ENCODE measurements at places on chromosomes 3 and 15.

GRCh38 chr3:17469520-17469919, 272.9 kb downstream of the TBC1D5 start:
- no peak for DNase-seq

GRCh38 chr3:64103131-64103530, 79.8 kb upstream of the PSMD6 start:
- DNase-seq: no peak

- DNase-seq: no peak
Measured at GRCh38 chr15:78203346-78204225, 30.8 kb downstream of the ACSBG1 start.

DNA sequence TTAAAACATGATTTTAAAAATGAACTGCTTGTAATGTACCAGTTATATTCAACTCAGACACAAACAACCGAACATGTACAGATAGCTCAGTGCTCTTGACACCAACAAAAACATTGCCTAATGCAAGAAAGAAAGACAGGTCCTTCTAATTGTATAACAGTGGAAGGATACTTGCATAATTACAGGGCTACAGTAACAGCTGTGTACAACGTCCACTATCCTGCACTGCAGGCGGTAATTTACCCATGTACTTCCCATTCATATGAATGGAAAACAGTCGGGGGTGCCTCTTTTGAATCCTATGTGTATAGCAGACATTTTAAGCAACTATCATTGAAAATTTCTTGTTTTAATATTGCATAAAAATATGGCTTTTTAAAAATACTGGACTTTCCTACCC, 41.1 kb upstream of the PLSCR5 start:
- no peak for DNase-seq

DNA sequence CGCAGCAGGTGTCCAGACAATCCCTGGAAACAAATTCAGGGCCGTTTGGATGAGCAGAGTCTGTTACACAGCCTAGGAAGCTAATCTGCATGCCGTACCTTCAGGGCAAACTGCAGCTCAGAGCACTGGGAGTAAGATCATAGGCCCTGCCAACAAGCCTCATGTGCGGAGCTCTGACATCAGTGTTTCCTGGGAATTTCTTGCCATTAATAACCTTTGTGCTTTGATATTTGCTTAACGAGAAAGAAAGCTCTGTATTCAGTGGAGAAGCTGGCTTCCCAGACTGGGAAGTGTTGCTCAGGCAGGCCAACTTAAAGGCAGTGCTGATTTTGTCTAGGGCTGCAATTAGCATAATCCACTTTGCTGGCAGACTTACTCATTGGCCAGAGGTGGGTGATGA, 116.1 kb upstream of the KLHL25 start:
- no peak for DNase-seq

DNA sequence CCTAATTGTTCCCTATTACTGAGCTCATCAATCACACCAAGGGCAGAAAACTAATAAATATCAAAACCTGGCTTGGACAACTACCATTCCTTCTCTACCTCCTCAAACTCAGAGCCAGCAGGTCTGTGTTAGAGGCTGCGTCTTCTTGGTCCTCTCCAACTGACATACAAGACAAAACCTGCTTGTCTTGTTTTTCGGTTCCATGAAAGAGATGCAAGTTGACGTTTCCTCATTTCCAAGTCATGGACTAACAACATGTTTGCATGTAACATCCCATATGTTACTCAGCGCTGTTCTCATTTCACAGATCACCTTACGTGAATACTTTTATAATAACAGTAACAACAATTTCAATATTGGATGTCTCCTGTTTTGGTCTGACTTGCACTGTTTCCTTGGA, 110.9 kb downstream of the LMLN start:
- DNase-seq: no peak

DNA sequence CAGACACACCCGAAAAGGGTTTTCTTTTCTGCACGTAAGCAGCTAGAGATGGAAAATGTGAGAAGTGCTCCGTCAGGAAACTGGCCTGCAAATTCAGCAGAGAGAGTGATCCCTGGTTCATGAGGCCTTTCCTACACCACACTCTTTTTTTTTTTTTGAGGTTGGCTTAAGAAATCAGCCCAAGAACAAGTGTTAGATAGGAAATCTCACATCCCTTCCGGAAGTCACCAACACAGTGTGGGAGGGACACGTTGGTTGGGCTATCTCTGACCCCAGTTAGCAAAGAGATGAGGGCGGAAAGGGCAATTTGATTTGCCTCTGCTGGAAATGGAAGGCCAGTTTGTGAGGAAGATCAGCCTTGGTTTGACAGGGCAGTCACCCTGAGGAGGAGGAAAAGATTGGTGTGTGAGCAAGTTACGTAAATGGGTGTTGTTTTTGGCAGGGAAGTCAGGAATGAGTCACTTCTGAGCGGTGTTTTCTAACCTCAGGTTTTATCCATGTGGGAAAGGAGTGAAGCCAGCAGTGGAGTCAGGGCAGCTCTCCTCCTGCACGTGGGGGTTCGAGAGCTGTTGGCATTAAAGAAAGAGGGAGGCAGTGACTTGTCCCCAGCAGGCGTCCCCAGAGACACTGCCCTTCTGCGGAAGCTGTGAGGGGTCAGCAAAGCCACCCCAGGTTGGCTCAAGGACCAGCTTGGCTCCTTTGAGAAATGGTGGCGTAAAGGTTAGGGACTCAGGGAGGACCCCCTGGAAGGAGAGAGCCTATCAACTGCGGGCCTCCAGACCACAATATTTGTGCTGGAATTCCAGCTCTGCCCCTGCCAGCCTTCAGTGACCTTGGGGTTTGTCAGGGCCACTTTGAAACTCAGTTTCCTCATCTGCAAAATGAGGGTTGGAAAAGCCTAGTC, 237.6 kb upstream of the BHLHE40 start:
- DNase-seq: no peak

GRCh38 chr3:52509753-52510328, 14.7 kb downstream of the STAB1 start:
- no peak for DNase-seq

GRCh38 chr3:49165771-49166751, at the start of gene CCDC71:
Gene CCDC71 (minus strand): TSS chr3:49166331. CDS start chr3:49164208, 2,123 bp downstream.
- peak; percentile 76 for DNase-seq

GRCh38 chr3:192262001-192262400, 465.3 kb downstream of the FGF12 start:
- DNase-seq: no peak

DNA sequence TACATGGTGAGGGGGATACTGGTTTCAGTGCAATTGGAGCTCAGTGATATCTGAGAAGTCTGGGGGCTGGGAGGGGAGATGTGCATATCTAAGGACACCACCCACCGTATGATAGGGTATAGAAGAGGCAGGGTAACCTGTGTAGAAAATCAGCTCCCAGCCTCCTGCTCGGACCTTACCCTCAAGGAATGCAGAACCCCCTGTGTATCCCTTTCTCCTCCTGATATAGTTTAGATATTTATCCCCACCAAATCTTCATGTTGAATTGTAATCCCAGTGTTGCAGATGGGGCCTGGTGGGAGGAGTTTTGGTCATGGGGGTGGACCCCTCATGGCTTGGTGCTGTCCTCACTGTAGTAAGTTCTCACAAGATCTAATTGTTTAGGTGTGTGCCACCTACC, 48.2 kb upstream of the GATA2 start:
- DNase-seq: no peak

- DNase-seq: no peak
Measured at GRCh38 chr3:107892955-107893624, 197.7 kb downstream of the CD47 start.

DNA sequence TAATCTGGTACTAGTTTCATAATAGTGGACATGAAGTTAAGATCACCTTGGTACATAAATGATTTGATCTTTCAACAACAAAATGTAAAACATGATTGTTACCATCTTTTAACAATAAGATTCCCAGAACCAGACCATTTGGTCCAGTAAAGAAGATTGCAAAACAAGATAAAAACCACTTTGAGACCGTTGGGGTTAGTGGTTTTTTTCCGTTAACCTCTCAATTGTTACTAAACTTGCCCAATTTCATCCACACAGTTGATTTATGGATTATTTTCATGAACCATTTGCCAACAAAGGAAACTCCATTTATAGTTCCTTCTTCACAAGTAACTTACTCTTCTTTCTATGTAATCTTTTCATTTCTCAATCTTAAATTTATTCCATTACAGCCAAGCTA, 53.8 kb downstream of the ATP8B4 start:
- DNase-seq: no peak

DNA sequence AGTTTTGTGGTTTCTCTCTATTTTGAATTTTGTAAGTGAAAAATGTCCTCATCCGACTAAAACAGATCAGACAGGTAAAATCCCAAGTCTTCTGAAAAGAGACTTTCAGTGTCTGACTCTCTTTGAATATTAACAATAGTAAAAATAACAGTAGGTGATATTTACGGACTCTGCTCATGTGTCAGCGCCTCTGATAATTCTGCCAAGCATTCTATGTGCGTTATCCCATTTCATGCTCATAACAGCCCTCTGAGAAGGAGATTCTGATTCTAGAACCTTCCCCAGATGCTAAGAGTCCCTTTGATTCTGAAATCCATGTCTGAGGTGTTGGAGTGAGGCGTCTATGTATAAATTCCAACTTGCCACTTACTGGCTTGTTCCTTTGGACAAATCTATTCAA, 282.8 kb downstream of the FEZF2 start:
- no peak for DNase-seq

GRCh38 chr15:72733941-72734738, 48.1 kb downstream of the BBS4 start:
- no peak for DNase-seq

Measured in stimulated activated CD4-positive, alpha-beta T cell treated with anti-CD3 and anti-CD28 coated beads, TNF-alpha, amount 100 ng/mL, for 48 hours (primary cell).